Activated CD4-positive, alpha-beta T cell treated with anti-CD3 and anti-CD28 coated beads, Interleukin-2, amount 10 ng/mL, durations not matched to agents 24 days and 14 days (primary cell): ENCODE measurements at places on chromosomes 7 and 10. TPM values are rescaled to one million over a fixed set of nuclear protein-coding genes. Genes with fewer than 3 reads are reported as not detected.

The TMEM176B gene
- not detected in 2 replicates for total RNA-seq

The CASP2 gene
- 99.1 and 110 TPM in 2 replicates for total RNA-seq

The PNLIPRP3 gene
- not detected in 2 replicates for total RNA-seq

The CCM2 gene
- total RNA-seq, result 59.2 and 63.1 TPM in 2 replicates

The PKD2L1 gene
- 0.17 TPM in 1 of 2 replicates, not detected in the other for total RNA-seq

The CH25H gene
- not detected in 2 replicates for total RNA-seq

The ATP6V1F gene
- total RNA-seq, result 127 and 132 TPM in 2 replicates

The TCAF2 gene
- 32.8 and 34.7 TPM in 2 replicates for total RNA-seq

The RHBDD2 gene
- total RNA-seq, result 48.4 and 49.2 TPM in 2 replicates

The IGFBP3 gene
- 0.72 and 1.5 TPM in 2 replicates for total RNA-seq

The TLL2 gene
- not detected in 2 replicates for total RNA-seq

The ANKRD61 gene
- total RNA-seq, result 0.31 and 0.58 TPM in 2 replicates

The SFMBT2 gene
- 24.9 TPM in 2 replicates for total RNA-seq

The LHPP gene
- 8.1 and 8.6 TPM in 2 replicates for total RNA-seq

The NAMPT gene
- 480 and 484 TPM in 2 replicates for total RNA-seq

The PCLO gene
- not detected in 2 replicates for total RNA-seq
